Sciatic nerve (tissue), 2 donors: ENCODE measurements at places on chromosomes 7 and 10.
A peak's percentile ranks its signal among the peaks of the same experiment; 100 is the strongest.

GRCh38 chr10:366186-366585, 230.9 kb downstream of the ZMYND11 start:
- DNase-seq: no peak

- no peak for DNase-seq
These were observed 3.9 kb downstream of the LRMDA start for GRCh38 chr10:75435291-75435690.

DNA sequence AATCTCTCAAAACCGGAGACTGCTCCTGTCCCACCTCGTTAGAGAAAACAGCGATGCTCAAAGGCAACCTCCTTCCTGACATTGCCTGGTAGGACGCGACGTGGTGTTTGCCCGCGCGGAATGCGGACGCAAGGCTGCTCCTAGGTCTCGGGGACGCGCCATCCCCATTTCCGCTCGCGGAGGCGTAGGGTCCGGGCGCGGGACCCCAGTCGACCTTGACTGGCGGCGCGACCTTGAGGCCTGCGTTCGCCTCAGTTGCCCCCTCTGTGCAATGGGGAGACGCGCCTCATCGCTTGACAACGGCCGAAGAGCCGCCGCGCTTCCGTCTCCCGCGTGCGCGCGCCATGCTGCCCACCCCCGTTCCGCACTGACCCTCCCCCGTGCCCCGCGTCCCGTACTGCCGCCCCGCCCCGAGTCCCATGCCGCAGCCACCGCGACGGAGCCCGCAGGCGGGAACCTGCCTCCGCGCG, 412 bp upstream of the PPIA start:
- no peak for DNase-seq

DNA sequence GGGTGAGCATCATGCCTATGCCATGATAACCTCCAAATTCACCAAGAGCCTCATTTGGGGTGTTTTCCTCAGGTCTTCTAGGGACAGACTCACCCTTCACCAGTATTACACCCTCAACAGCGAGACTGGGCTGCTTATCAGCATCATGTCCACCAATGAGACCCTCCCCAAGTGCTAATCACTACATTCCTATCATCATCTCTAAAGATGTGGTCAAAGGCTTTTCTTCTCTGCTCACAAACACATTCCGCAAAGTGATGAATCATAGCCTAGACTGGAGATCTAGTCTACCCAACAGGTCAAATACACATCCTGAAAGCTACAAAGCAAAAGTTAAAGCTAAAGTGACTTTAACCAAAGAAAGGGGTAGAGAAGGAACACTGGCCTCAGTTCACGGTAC, 75.3 kb upstream of the C7orf33 start:
- DNase-seq: no peak

GRCh38 chr10:111865550-111865949, 318.0 kb downstream of the GPAM start:
- no peak for DNase-seq

DNA sequence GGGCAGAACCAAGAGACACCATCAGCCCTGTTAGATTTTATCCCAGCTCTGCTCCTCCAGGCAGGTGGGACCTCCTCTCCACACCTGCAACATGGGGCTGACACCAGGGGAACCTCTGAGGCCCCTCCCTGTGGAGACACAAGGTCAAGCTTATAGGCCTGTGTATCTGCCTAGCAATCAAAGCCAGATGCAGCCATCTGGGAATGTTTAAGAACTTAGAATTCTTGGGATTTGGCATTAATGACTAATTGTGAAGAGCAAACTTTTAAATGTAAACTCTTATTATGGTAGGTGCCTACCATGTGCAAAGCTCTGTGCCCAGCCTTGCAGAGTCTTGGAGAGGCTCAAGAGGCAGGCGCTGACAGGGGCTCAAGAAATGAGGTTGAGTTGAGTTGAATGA, 52.1 kb downstream of the TBATA start:
- no peak for DNase-seq

DNA sequence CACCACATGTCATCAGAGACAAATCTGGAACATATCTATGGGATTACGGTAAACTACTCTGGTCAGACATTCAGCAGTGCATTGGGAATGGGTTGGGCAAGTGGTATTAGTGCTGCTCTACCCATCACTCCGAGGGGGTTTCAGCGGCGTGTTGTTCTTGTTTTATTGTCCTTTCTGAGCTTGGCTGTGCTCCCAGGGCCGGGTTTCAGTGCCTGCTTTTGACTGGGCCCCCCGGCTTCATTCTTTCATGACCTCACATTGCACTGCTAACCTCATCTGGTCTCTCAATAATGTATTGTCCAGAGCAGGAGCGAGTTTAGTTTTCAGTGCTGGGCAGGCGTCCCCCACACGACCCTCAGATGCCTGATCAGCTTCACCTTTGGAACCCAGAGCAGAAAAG, 364.6 kb downstream of the PAXIP1 start:
- DNase-seq: no peak

GRCh38 chr10:74381291-74381853, 230.4 kb downstream of the ADK start:
- no peak for DNase-seq

DNA sequence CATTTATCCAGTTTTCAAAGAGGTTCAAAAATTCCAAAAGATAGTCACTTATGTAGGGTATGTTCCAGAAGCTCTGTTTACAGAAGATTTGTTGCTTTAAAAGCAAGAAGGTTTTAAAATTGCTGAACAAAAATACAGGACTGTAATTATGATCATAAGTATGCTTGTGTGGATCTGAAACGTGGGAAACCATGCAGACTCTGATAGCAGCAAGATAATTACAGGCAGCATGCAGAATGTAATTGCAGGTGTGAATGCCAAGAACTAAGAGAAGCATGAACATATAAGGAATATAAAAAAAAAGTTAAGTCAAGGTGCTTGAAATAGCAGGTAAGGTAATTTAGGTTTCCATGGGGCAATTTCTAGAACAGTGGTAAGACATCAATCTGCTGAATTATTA, 405.7 kb downstream of the ARL4A start:
- DNase-seq: no peak

DNA sequence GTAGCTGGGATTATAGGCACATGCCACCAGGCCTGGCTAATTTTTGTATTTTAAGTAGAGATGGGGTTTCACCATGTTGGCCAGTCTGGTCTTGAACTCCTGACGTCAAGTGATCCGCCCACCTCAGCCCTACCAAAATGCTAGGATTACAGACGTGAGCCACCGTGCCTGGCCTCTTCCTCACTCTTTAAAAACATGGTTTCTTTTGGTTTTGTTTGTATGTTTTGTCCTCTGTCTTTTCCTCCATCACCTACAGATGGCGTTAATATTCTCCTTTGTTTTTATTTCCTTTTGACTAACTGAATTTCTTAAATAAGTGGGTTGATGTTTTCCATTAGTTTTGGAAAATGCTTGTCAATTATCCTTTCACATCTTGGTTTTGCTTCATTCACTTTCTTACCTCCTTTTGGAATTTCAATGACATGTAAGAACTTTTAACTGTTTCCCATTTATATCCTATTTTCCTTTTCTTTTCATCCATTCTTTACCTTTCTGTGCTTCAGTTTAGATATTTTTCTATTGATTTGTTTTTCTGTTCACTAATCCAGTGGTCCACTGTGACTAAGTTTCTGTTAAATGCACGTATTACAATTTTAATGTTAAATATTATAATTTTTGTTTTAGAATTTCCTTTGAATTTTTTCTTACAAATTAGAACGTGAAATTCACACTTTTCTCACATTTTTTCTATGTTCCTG, 104.1 kb downstream of the ZNF467 start:
- DNase-seq: no peak

- DNase-seq: peak; percentile 55
These were observed at the start of gene KCND2 for GRCh38 chr7:120272701-120273475. Gene KCND2, plus strand, starts transcription at chr7:120273175.

- DNase-seq: no peak
These were observed 452.0 kb downstream of the REEP3 start for GRCh38 chr10:63972949-63973827.

DNA sequence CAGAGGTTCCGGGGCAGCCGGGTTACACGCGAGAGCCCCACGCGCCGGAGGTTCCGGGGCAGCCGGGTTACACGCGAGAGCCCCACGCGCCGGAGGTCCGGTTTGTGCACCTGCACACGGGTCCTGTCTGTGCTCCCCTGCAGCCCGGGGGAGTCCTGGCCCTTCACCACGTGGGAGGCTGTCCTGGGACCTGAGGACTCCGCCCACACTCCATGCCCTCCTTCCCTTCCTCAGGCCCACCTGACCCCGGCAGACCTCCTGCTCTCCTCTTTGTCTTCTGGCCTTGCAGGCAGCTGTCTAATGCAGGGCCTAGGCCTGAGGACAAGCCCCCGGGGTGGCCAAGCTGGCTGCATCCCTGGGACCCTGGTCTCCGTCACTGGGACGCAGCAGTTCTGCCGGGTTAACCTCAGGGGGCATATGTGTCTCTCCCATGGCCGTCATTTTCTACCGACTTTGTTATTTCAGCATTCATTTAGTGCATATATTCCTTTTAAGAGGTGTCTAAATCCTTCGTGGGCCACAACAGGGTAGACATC, 374.6 kb downstream of the DNAJB6 start:
- no peak for DNase-seq

- DNase-seq: no peak
These were observed 52.9 kb downstream of the AUTS2 start for GRCh38 chr7:69651101-69651590.

DNA sequence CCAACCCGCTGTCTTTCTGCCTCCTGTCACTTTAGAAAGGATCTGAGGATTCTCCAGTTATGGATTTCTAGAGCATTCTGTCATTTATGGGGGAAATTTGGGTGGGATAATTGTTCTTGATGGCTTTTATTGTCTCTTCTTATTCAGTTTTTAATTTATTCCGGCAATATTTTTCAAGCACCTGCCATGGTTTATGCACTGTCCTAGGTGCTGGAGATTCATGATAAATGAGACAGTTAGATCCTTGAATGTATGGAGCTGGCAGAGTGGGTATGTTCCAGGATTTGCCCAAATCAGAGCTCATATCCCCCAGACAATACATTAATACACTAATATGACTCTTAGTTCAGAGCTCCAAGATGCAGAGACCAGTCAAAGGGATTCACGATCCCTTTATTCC, 146.8 kb upstream of the PRKCQ start:
- no peak for DNase-seq

DNA sequence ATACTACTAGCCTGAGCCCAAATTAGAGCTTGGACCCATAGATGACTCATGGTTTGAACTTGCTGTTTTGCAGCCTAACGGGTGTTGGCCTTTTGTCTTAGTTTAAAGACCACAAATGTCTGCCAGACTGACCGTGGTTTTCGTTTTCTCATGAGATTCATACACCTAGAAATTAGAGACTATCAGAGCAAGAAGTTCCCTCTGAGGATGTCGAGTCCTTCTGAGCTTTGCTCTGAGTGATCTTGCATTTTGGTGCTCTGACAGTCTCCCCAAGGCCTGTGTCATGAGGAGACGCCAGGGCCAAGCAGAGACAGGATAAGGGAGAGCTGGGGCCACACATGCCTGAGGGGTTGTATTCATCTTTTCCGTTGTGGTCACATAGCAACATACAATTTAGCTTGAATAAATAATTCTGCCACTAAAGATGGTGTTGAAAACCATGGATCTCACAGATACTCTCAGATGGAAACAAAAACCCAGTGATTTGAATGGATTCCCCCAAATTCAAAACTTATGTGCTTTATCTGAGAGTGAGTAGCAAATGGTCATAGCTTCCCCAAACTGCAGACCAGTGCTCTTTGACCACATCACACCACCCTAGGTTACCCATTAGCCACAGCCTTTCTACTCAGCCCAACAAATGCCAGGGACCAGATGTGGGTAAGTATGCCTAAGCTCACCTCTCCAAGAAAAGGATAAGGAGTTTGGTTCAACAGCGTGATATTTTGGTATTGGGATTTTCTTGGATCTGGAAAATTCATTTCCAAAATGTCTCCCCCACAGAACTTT, 762.0 kb upstream of the IGFBP3 start:
- DNase-seq: no peak

DNA sequence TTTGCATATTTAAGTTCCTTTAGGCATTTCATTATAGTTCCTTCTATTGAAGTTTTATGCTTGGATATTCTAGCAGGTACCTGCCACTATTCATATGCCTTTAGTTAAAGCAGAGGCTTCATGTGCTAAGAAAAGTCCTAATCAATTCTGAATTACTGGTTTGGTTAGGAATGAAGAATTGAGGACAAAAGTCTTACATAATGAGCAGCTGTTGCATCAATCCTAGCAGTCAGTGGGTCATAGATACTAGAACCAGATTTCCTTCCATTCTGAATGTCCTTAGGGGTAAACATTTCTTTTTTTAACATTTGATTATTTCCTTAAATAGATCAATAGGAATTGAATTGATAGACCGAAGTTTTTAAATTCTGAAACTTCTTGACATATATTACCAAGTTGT, 59.2 kb downstream of the CDK13 start:
- DNase-seq: no peak

- peak; percentile 59 for DNase-seq
These were observed 206.9 kb downstream of the EBF3 start for GRCh38 chr10:129756912-129757901.

GRCh38 chr7:85023066-85023712, 163.7 kb downstream of the SEMA3D start:
- DNase-seq: no peak
